Heart right ventricle (tissue), 16 donors: ENCODE measurements at places on chromosomes 7 and 10.

DNA sequence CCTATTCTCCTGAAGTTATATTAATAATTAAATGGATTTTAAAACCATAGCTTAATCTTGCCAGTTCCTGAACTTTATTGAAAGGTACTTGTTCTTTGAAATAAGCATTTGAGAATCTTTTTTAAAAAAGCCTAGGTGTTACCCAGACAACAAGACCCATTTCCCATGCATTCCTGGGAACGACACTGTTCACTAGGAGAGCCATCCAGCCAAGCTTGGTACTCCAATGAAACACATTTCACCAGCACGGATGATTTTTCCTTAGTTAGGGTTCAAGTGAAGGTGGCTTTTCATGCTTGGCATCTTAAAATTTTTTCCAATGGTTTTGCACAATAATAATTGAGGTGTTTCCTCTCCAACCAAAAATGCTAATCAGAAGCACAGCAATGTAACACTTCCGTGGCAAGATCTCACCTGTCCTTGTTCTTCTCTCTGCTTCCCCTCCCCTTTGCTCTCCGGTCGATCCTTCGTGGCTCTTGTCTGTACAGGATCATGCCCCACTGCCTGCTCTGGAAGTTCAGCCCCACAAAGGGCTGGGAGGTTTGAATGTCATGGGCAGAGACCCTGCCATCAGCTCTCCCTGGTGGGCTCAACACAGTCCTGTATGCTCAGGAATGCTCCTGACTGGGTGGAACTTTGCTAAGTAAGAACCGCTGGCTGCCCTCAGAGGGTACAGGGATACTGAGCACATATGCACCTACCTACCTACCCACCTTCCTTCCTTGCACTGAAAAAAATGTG is 69.7 kb upstream of the AQP1 start:
- DNase-seq: no peak

GRCh38 chr7:84841809-84842208 is 345.0 kb downstream of the SEMA3D start:
- no peak for DNase-seq

- no peak for DNase-seq
These were observed 60.9 kb downstream of the RELN start for GRCh38 chr7:103928581-103928980.

- no peak for DNase-seq
These were observed 30.4 kb downstream of the DDC start for GRCh38 chr7:50534690-50535290.

- no peak for DNase-seq
These were observed 597.5 kb upstream of the PCDH15 start for GRCh38 chr10:55398497-55398882.

DNA sequence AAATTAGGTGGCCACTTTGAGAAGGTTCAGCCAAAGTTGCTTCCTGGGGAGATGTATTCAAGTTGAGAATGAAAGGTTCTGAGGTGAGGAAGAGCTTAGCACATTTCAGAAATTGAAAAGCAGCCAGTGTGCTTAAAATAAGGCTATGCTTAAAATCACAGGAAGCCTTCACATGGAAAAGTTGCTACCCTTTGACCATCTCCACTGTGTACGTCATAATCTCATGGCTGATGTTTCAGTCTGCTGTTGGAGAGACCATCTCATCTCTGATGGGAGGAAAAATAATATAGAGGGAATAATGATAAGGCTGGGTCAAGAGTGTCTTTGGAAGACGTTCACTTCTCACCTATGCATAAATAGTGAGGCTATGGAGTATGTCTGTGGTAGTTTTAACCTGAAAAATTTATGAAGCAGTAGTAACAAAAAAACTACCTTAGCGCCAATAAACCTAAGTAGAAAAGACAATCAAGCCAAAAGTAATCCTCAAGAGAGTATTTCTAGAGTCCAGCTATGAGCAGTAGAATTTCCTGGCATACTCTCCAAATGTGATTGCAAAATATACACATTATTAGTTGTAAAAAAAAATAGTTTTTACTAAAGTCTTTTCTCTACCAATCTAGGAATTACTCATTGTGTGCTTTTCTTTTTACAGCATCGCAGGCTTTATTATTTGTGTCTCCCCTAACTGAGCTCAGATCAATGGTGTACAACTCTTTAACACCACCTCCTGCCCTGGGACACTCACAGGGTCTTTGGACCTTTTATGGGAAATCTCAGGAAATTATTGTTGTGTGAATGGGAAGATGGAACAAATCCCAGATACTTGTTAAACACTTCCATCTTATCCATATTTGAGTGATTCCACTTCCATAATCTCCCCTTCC is 435.2 kb upstream of the LRGUK start:
- no peak for DNase-seq

GRCh38 chr10:29032169-29032568 is 256.7 kb upstream of the LYZL1 start:
- no peak for DNase-seq
